ENCODE measurements at places on chromosomes 6 and 20. TPM values are rescaled to one million over a fixed set of nuclear protein-coding genes. Genes with fewer than 3 reads are reported as not detected.

GRCh38 chr6:165999279-165999678, 168.4 kb downstream of the TBXT start:
- no peaks in the 10 kb centered on the region for H3K27me3 ChIP-seq
- DNase-seq = no peak
- no peak overlapping the region for H3K4me3 ChIP-seq
- H3K4me1 ChIP-seq = no peaks in the 10 kb centered on the region

DNA sequence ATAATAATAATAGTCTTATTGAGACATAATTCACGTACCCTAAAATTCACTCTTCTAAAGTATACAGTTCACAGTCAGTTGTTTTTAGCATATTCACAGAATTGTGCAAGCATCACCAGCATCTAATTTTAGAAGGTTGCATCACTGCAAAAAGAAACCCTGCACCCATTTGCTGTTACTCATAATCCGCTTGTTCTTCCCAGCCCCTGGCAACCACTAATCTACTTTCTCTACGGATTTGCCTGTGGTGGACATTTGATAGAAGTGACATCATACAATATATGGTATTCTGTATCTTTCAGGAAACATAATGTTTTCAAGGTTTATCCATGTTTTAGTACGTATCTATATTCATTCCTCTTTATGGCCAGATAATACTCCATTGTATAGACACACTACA, 41.5 kb upstream of the FAM184A start:
- H3K27ac ChIP-seq = peak overlapping the region; percentile 53
- no peaks in the 10 kb centered on the region for H3K36me3 ChIP-seq
- no peak overlapping the region for H3K4me3 ChIP-seq

DNA sequence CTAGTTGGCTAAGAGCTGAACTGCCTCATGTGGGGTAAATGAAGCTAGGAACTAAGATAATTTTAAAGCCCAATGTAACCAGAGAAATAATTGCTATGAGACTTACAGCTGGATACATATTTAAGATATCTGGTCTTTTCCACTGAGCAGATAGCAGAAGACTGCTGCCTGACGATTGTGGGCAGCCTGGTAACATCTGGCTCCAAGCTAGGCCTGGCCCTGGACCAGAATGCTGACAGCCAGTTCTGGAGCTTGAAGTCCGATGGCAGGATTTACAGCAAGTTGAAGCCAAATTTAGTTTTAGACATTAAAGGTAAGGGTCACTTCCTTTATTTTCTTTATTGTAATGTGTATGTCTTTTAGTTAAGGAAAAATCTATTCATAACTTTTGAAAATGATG, 65.7 kb downstream of the RTN4IP1 start:
- H3K36me3 ChIP-seq = no peaks in the 10 kb centered on the region
- no peaks in the 10 kb centered on the region for H3K27me3 ChIP-seq
- peaks cover 17% of the 10 kb centered on the region for H3K4me1 ChIP-seq
- DNase-seq = no peak

- H3K4me3 ChIP-seq = no peak overlapping the region
- DNase-seq = peak; percentile 44
- peaks cover 10% of the 10 kb centered on the region for H3K4me1 ChIP-seq
These were observed 61.0 kb downstream of the SMLR1 start for GRCh38 chr6:130888246-130888645.

DNA sequence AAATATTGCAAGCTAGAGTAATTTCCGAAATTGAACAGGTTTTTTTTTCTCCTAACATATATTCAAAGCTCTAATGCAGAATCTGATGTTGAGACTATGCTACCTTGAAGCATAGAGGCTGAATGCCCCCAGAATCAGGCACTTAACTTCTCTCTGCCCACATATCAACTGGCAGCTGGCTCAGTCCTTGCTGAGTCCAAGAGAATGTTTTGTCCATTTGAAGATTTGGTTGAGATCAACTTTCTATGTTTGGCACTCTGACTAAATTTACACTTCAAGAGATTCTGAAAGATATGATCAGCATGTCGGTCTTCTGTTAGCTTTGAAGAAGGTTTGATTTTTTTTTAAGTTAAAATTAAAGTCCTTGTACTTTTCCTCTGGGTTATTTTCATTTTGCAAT, 1298.1 kb downstream of the EPHA7 start:
- DNase-seq = no peak
- H3K36me3 ChIP-seq = no peaks in the 10 kb centered on the region
- no peak overlapping the region for H3K27ac ChIP-seq

DNA sequence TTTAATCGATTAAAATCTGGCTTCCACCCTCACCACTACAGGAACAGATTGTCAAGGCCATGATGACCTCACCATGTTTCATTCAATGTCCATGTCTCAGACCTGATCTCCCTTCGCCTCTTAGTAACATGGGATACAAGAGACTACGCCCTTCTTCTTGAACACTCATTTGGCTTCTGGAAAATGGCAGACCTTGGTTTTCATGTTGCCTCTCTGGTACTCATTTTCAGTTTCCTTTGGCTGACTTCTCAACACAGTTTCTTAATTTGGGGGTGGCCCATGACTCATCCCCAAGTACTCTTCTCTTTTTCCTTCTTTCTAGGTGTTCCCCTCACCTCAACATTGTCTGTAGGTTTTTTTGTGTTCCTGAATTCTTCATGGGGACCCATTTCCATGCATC, 22.7 kb downstream of the TMX4 start:
- no peaks in the 10 kb centered on the region for H3K27me3 ChIP-seq
- no peaks in the 10 kb centered on the region for H3K4me1 ChIP-seq
- peaks cover 9% of the 10 kb centered on the region for H3K36me3 ChIP-seq
- no peak overlapping the region for H3K4me3 ChIP-seq
- no peak for DNase-seq
- no peak overlapping the region for H3K27ac ChIP-seq

The ERVFRD-1 gene
- not detected for total RNA-seq

DNA sequence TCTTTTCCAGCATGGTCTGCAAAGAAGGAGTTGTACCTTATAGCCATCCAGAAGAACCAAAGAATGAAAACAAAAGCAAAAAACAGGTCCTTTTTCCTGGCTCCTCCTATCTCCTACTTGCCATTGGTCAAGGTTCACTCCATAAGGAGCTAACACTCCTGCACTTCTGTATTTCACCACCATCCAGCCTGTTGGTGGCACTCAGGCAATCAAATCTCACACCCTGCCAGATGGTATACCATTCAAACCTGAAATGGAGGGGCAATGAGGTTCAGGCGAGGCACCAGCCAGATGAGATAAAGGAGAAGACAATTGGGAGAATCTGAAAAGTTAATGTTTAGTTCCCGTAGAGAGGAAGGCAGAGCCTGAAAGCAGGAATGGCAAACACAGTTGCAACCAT, 203.8 kb downstream of the ALDH8A1 start:
- H3K4me3 ChIP-seq = no peak overlapping the region

The KCNQ5 gene
- total RNA-seq = 8.5 TPM

DNA sequence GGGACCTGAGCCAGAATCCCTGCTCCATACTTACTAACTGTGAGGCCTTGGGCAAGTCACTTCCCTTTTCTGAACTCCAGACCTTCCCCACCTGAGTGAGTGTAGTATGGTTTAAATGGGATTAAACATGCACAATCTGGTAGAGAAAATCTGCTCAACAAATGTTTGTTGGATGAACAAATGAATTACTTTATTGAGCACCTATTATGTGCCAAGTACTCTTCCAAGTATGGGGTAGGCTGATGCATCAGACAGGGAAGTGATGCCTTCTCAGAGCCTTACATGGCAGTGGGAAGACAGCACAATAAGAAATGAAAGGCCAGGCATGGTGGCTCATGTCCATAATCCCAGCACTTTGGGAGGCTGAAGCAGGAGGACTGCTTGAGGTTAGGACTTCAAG, 15.0 kb upstream of the LBP start:
- H3K4me3 ChIP-seq = no peak overlapping the region
- no peak for DNase-seq
- peaks cover 42% of the 10 kb centered on the region for H3K27me3 ChIP-seq
- no peaks in the 10 kb centered on the region for H3K4me1 ChIP-seq
- H3K36me3 ChIP-seq = no peaks in the 10 kb centered on the region
- H3K27ac ChIP-seq = no peak overlapping the region

DNA sequence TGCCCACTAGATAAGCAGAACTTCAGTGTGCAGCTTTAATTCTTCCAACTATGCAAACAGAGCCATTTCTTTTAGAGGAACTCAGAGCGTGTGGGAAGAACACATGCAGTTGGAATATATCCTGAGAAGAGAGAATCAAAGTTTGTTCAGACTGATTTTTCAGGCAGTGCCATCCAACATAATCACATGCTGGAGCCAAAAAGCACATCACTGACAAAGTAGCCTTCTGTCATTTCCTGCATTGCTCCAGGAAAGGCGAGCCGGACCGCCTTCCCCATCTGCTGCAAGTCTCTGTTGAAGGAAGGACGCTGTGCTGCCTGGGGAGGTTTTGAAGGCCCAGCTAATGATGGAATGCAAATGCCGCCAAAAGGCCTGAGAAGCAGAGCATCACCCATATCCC, 98.4 kb downstream of the DOK5 start:
- H3K4me3 ChIP-seq = no peak overlapping the region
- no peaks in the 10 kb centered on the region for H3K36me3 ChIP-seq
- no peaks in the 10 kb centered on the region for H3K27me3 ChIP-seq
- H3K27ac ChIP-seq = no peak overlapping the region
- no peak for DNase-seq
- H3K4me1 ChIP-seq = no peaks in the 10 kb centered on the region

DNA sequence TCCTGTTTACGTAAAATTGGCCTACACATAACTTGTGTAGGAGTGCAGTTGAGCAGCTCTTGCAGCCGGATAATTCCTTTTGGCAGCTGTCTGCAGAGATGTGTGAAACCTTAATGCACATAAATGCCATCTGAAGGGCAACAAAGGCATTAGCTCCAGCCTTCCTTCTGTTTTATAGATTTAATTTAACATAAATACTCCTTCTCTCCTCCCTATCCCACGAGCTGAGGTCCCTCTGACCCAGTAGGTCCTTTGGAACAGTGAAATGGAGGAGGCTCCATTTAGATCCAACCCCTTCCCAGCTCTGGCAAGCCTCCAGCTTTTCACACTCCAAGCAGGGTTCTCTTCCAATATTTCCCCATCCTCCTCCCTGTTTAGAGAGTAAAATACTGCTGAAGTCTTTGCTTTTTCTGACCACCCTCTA, 6.5 kb downstream of the PLEKHG1 start:
- H3K27me3 ChIP-seq = peaks cover 28% of the 10 kb centered on the region
- no peak overlapping the region for H3K4me3 ChIP-seq
- no peaks in the 10 kb centered on the region for H3K4me1 ChIP-seq
- no peaks in the 10 kb centered on the region for H3K36me3 ChIP-seq
- no peak for DNase-seq

The KHDC3L gene
- total RNA-seq = not detected

DNA sequence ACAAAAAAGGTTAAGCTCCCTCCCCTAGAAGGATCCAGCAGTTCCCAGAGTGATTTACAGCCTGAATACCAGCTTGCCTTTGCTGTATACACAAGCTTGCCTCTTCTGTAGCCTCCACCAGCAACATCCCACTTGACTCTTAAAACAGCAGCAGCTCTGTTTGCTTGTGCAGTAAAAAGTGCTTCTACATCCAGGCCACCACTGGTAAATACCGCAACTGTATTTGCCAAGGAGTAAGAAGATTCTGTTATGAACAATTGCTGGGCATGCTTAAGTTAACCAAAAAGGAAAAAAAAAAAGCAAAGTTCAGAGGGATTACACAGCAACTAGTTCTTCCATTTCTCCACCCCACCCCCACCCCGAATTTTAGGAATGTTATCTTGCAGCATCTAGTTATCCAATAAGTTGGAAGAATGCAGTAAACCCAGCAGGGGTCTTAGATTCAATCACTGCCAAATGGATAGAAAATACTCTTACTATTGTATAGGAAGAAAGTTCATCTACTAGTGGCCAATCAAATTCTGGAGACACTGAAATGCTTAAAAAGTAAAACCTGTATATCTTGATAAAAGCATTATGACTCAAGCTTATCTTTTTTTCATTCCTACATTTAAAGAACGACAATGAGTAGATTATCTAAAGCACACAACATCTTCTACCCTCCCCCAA, 4.8 kb downstream of the SALL4 start:
- H3K27me3 ChIP-seq = peaks cover 41% of the 10 kb centered on the region
- DNase-seq = no peak
- peaks cover 7% of the 10 kb centered on the region for H3K4me1 ChIP-seq
- no peak overlapping the region for H3K4me3 ChIP-seq
- no peak overlapping the region for H3K27ac ChIP-seq

- H3K27me3 ChIP-seq = peaks cover 17% of the 10 kb centered on the region
- no peak for DNase-seq
- H3K4me3 ChIP-seq = no peak overlapping the region
- no peak overlapping the region for H3K27ac ChIP-seq
- no peaks in the 10 kb centered on the region for H3K36me3 ChIP-seq
These were observed 9.4 kb downstream of the SULF2 start for GRCh38 chr20:47775841-47776240.

The GGTLC1 gene
- total RNA-seq = not detected

- peaks cover 6% of the 10 kb centered on the region for H3K27me3 ChIP-seq
These were observed 200.1 kb downstream of the CLIC5 start for GRCh38 chr6:45815466-45816125.

DNA sequence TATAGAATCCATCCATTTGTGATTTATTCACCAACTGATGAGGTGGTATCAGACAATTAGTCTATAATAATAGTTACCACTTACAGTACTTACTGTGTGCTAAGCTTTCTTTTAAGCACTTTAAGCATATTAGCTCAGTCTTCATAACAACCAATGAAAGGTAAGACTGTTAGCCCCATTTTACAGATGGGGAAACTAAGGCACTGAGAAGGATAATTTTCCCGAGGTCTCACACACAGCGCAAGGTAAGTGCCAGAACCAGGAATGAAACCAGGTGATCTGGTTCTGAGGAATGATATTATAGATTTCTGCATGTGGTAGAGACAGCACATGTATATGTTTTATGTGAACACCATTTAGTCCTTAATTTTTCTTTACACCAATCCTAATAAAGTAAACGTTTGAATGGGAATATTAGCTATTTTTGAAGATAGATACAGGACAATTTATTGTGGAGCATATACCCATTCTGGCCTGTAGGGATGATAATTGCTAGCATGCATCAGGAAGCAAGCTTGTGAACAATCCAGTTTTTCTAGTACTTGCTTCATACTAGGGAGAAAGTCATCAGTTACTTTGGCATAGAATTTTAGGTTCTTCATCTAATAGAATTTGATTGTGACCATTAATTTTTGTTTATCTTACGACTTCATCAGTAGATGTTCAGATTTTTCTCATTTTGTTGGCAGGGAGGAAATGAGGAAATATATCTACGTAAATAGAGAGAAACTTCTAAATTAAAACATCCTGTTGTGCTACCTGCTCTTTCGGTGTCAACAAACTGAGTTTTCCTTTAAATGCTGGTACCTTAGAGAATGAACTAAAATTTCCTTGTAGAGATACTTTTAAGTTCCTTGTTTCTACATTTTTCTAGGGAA, 3.0 kb downstream of the YWHAB start:
- peaks cover 30% of the 10 kb centered on the region for H3K4me1 ChIP-seq
- no peaks in the 10 kb centered on the region for H3K36me3 ChIP-seq
- DNase-seq = peak; percentile 83
- H3K27me3 ChIP-seq = no peaks in the 10 kb centered on the region

DNA sequence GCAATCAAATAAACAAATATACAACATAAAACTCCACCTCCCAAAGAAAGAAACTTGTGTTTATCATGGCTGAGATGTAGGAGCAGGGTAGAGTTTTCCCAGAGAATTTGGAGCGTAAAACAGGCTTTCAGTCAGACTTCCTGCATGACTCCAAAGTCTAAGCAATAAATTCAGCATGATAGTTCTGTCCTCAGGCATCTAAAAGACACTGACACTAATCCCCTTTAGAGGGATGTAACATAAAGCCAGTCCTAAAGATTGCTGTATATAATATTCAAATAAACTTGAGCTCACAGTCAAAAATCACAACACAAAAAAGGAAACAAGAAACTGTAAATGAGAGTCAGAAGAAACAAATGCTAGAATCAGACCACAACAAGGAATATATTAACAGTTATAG, 234.4 kb downstream of the CENPW start:
- H3K27me3 ChIP-seq = no peaks in the 10 kb centered on the region
- no peaks in the 10 kb centered on the region for H3K36me3 ChIP-seq
- no peaks in the 10 kb centered on the region for H3K4me1 ChIP-seq
- H3K27ac ChIP-seq = no peak overlapping the region

All from osteoblast (primary cell).